ENCODE measurements at places on chromosomes 5 and 9.

DNA sequence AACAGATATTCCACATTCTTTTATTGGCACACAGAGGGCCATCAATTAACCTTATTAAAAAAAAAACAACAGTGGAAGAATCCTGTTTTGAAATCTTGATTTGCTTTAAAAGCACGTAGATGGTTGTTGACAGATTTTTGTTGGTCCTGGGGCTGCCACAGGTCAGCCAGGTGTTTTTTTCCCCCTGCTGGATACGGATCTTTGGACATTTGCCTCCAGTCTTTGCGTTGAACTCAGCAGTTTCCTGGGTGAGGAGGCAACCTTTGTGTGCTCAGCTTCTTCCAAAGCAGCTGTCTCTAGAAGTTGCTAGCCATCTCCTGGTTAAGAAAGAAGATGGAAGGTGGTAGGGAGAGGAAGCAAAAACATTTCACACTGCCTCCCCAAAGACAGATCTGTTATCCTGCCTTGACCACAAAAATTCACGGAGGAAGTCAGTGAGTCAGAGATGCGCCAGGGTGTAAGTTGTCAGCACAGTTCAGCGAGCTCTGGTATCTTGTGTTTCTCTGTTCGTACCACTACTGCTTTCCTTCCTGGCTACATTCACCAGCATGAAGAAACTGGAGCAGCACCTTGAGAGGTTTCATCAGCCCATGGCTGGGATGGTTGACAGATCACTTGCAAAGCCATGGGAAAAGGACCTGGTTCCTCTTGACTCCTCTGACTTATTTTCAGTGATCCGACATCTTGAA, 207.3 kb downstream of the ARHGAP26 start:
- no peak for DNase-seq

DNA sequence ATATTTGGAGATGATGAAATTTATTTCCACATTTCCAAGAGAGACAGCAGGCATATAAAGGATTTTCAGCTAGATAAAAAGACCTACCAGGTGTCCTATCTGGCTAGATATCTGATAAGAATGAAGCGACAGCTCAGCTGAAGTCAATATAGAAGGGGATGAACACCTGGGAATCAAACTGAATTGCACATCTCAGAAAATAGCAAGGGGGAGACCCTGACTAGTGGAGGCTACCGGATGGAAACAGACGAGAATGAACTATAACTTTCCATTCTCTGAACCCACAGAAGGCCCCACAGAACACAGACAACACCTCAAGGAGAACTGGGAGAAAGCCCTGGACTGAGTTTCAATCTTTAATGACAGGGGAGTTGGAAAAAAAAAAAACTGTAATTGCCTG, 51.1 kb downstream of the CPLANE1 start:
- no peak for DNase-seq

DNA sequence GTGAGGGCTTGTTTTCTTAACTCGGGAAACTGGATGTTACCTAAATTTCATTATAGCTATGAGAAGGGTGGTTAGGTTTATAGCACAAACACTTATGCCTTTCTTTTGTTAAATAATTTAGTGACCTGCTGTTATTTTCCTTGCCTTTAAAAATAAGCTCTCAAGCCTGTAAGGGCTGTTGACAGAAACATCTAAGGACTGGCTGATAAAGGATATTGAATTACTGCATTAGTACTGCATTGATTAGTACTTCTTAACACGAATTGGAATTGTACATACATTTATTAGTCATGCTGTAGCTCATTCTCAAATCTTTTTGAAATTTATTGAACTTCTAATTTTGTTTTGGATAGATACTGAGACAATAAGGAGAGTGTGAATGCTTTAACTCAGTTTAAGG, 85.1 kb upstream of the DHFR start:
- no peak for DNase-seq

DNA sequence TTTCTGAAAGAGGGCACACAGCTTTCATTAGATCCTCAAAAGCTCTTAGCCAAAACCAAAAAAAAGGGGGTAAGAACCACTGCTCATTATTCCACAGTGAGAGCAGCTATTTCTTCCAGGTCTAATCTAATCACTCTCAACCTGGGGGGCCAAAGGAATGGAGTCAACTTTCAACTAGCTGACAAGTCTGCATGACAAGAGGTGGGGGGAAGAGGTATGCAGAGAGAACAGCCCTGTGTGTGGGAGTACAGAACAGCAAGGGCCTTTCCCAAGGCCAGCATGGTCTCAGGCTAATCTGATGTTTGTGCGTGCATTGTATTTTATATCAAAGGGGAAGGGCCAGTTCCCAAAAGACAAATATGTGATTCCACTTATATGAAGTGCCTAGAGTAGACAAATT, 36.9 kb upstream of the PIP5K1B start:
- DNase-seq, result no peak

GRCh38 chr5:81694726-81695125, 56.2 kb downstream of the SSBP2 start:
- no peak for DNase-seq

DNA sequence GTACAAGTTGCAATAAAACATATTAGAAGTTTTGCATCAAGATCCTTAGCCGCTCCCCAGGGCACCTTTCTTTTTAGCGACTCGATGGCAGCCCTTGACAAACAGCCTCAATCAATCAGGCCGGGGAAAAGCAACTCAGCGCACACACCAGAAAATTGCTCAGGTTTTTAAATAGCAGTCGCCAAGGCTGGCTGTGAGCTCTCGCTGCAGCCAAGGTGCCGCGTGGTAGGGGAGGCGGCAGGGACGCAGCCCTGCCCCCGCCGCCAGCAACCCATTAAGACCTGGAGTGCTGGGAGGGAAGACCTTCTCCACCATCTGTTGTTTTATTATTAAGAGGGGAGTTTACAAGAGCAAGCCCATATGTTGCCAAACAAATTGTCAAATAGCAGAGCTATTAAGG, 22.6 kb downstream of the ASS1 start:
- no peak for DNase-seq

- DNase-seq, result no peak
Measured at GRCh38 chr5:138051441-138052296, 18.8 kb upstream of the FAM13B start.

DNA sequence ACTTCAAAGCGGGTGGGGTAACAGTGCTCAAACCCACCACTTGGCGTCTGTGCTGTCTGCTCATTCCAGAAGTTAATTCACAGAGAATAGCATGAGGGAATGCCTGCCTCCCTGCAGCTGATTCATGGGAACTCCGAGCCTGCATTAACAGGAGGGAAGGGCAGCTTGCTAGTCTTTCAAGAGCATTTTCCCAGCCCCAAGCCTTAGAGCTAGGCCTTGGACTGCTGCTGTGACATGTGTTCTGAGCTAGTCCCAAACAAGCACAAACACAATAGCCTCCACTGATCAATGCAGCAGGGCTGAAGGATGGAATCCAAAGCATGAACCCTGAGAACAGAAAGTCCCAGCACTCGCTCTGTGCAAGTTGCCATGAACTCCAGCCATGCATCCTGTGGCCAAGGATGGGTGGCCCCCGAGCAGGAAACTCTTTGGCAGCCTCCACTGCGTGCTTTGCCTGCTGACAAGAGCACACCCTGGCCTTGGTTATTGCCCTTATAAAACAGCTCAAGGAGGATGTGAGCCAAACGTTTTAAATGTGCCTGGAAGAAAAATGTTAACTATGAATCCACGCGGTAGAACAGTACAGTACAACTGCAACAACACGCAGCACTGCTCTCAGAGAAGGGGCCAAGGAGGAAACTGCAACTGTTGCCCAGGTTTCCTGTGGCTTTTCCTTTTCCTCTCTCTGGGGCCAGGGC, 653.1 kb upstream of the KLF4 start:
- no peak for DNase-seq

- DNase-seq, result no peak
Measured at GRCh38 chr9:105967797-105968196, 273.5 kb downstream of the TMEM38B start.

DNA sequence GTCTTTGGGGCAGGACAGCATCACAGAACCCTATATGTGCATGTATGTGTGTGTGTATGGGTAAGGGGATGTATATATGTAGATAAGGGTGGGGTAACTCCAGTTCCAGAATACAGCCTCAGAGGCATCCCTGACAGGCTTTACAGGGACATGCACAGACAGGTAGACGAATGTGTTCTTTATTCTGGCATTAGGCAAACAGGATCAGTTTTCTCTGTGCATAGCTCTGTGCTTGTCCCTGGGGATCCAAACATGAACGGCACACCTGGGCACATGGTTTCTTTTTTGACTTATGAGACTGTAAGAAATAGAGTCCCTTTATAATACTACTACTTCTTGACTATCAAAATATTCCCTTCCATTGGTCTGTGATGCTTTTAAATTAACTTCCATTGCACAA, 120.6 kb downstream of the TRIO start:
- DNase-seq, result no peak

GRCh38 chr9:86064220-86064619, 35.1 kb downstream of the GOLM1 start:
- no peak for DNase-seq

- DNase-seq, result no peak
Measured at GRCh38 chr9:18398038-18398437, 75.9 kb upstream of the ADAMTSL1 start.

GRCh38 chr5:71816307-71816706, 97.2 kb downstream of the CARTPT start:
- no peak for DNase-seq

DNA sequence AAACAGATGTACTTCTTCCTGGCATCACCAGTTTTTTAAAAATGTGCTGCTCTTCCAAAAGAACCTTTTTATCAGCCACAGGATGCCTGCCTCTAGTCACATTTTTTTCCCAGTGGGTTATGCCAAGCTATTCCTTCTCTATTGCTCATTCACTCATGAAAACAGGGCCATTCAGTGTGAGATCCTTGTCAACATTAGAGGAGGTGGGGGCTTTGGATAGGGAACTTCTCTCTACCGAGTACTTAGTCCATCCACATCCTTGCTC, 3.1 kb downstream of the TMEM252 start:
- DNase-seq, result no peak

- DNase-seq, result no peak
Measured at GRCh38 chr5:168341178-168341577, 49.7 kb downstream of the WWC1 start.

DNA sequence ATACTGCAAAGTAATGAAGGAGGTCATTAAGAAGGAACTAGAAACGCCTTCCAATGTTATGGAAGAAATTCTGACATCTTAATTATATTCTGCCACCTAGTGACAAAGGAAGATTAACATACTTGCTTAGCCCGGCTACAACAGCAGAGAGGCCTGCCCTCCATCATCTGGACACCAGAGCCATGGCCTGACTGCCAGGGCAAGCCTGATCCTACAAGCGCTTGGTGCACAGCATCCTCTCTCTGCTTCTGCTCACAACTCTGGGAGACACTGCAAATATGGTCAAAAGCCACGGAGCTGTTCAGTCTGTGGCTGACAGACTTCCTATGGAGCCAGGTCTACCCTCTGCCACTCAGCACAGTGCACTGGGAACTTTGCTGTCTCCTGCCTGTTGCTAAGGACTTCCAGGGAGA, 87.3 kb upstream of the SLC44A1 start:
- peak; percentile 87 for DNase-seq

GRCh38 chr9:35778496-35778895, 12.9 kb upstream of the NPR2 start:
- DNase-seq, result no peak
